Small intestine (tissue), 16 donors: ENCODE measurements at places on chromosomes 1 and 21.

DNA sequence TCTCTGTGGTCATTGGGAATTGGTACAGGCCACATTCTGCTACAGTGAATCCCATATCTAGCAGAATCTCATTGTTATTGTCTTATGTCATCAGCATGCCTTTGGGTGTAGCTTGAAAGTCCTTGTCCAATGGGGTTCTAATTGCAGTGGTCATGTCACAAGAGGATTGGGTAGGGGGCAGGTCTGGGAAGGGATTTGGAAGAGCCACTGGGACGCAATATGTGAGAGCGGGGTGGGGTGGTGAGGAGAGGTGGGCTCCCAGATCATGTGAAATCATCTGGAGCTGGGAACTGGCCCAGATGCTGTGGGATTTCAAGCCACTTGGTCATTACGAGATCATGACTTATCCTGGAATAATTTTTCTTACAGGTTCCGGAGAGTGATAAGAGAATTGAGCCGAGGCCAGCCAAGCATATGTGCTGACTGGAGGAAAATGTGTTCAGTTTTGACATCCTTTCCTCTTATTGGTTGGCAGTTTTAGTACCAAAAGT, 16.3 kb downstream of the CNIH3 start:
- DNase-seq = no peak

GRCh38 chr1:103783944-103784377, 34.3 kb downstream of the AMY1C start:
- no peak for DNase-seq

GRCh38 chr1:187817782-187818181, 989.0 kb downstream of the PLA2G4A start:
- DNase-seq = no peak

DNA sequence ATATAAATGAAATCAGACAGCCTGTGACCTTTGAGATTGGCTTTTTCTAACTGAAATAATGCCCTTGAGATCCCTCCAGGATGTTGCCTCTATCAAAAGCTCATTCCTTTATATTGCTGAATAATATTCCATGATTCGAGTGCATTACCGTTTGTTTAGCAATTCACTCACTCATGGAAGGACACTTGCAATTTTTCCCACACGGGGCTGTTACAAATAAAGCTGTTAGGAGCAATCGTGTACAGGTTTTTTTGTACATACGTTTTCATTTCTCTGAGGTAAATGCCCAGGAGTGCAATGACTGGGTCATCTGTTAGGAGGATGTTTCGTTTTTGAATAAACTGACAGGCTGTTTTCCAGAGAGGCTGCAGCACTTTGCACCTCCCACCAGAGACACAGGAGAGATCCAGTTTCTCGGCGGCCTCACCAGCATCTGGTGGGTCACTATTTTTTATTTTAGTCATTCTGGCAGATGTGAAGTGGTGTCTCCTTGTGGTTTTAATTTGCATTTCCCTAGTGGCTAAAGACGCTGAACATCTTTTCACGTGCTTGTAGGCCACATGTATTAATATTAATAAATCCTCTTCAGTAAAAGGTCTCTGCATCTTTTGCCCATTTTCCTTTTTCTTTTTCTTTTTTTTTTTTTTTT, 11.0 kb downstream of the PRDM15 start:
- DNase-seq = no peak

- no peak for DNase-seq
Observed at GRCh38 chr1:53368314-53369033, 40.6 kb upstream of the LRP8 start.

- DNase-seq = no peak
Observed at GRCh38 chr1:14626869-14627607, 28.6 kb downstream of the KAZN start.

GRCh38 chr1:201946224-201946908, at the start of gene LMOD1:
Gene LMOD1, minus strand, starts transcription at chr1:201946548. Its CDS starts 208 bp downstream, at chr1:201946340.
- peak; percentile 64 for DNase-seq

DNA sequence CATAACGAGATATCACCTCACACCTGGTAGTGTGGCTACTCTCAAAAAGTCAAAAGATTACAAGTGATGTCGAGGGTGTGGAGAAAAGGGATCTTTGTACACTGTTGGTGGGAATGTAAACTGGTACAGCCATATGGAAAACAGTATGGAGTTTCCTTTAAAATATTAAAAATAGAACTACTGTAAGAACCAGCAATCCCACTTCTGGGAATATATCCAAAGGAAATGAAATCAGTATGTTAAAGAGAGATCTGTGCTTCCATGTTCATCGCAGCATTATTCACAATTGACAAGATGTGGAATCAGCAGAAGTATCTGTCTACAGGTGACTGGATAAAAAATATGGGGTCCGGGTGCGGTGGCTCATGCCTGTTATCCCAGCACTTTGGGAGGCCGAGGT, 7.6 kb upstream of the PIK3C2B start:
- no peak for DNase-seq

DNA sequence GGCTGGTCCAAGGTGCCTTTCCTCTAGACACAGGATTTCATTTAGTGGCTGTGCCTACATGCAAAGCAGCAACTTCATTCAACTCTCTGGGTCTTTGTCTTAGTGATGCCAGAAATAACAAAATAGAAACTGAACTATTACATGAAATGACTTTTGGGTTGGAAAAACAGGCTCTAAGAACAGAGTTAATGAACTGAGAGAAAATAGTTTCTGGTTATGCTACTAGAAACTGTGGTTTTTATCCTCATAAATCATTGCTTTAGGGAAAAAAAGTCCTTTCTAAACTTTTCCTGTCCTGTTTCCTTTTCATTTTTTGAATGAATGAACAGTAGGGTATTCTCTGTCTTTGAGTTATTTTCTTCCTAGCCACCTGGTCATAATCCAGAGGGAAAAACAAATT, 424.0 kb downstream of the KIF26B start:
- DNase-seq = no peak

GRCh38 chr1:94793296-94793656, 26.9 kb upstream of the SLC44A3 start:
- no peak for DNase-seq

DNA sequence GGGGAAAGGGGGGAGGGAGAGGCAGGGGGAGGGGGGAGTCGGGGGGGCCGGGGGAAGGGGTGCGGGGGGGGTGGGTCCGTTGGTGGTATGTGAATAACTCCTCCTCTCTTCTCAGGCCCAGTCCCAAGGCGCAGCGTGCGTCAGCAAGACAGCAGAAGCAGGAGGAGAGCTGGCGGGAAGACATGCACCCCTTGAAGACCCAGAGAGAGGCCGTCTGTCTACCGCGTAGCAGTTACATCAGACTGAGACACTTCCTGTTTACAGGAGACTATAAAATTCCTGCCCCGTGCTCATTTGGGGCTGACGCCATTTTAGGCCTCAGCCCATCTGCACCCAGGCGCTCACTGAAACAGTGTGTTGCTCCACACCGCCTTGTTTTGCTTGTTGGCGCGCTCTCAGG, 55.3 kb downstream of the SETD4 start:
- no peak for DNase-seq

GRCh38 chr1:201703621-201704438, 125.1 kb upstream of the IPO9 start:
- peak; percentile 76 for DNase-seq

DNA sequence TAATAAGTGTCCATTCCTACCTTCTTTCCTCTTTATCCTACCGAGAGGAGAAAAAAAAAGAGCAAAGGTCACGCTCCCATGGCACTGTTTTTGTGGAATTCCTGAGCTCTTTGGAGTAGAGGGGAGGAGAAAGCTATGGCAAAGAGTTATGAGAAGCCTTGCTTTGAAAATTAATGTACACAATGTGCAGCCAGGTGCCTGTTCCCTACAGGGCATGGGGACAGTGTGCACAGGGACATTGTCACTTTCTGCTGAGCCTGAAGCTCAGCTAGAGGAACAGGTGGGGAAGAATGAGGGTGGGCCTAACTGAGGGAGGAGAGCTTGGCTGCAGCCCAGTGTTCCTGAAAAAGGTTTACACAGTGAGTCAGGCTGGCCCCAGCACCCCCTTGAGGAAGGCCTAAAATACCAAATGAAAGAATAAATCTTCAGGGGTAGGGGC, 66.1 kb downstream of the PLXNA2 start:
- DNase-seq = peak; percentile 30

GRCh38 chr1:160164121-160164520, 12.7 kb downstream of the ATP1A4 start:
- no peak for DNase-seq

DNA sequence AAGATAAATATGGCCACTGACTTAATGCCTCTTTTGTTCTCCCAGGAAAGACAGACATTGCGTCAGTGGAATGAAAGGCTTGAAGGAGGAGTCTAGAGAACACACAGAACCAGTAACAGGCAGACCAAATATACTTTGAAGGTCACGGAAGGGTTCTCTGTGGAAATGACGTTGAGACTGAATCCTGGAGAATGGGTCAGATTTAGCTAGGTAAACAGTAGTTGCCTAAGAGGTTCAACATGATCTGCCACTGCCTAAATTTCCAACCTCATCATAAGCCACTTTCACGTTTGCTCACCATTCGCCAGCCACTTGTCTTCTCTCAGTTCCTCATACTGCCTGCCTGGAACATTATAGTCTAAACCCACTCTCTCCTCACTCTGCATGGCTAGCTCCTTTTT, 20.5 kb downstream of the PLA2G4A start:
- DNase-seq = no peak

GRCh38 chr1:245762396-245762910, 607.7 kb downstream of the KIF26B start:
- no peak for DNase-seq

DNA sequence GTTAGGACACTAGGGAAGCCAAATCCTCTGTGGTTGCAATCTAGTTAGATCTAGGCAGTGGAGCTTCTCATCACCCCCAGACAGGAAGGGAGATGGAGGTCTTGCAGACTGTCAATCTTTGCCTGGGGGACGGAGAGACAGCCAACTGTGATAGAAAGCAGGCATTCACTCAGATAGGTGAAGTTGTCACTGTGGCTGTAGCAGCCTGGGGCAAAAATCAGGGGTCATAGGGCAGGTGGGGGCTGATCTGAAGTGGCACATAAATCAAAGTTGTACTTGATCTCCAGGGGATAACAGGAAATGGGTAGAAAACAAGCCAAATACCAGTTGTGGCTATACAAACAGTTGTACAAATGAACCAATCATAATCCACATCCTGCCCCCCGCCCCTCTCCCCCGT, 620.9 kb upstream of the USP24 start:
- DNase-seq = no peak

DNA sequence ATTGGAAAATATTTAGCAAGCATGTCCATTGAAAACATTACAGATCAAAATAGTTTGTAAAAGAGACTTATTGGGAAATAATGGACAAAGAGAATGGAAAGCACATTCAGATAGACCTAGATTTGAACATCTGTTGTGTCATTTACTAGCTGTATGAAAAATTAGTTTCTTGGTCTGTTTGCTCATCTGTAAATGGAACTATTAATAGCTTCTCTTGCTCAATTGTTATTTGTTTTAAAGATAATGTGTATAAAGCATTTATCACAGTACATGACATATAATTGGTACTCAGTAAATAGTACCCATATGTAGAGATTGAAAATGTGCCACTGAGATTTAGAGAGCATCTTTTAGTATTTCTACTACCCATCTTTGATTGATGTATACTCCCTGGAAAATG, 25.9 kb downstream of the RPAP2 start:
- no peak for DNase-seq

- DNase-seq = no peak
Observed at GRCh38 chr21:40840401-40841125, 6.4 kb downstream of the DSCAM start.

- no peak for DNase-seq
Observed at GRCh38 chr1:17603091-17603841, 63.8 kb downstream of the ARHGEF10L start.

GRCh38 chr1:44707112-44707881, 23.7 kb downstream of the RNU5D-1 start:
- DNase-seq = no peak

DNA sequence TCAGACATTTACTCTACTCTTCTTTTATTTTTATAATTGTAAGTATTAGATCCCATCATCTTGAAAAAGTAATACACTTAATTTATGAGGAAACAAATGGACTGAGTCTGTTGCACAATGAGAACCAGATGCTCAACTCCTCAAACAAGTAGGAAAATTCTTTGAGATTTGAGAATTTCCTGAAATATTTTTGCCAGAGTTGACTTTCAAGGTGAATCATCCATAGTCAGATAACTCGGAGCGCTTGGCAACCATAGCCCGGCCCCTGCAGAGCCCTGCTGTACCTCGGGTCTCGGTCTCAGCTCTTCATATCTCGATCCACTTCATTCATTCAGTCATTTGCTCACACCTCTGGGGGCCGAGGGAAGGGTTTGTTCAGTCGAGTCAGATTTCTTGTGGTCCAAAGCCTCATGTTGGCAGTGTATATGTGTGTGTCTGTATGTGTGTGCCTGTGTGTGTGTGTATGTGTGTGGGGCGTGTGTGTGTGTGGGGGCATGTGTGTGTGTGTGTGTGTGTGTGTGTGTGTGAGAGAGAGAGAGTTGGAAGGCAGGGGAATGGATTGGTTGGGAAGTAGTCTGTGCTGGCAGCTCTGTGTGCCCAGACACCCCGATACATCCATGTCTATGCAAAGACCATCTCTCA, 18.1 kb upstream of the PCP4 start:
- no peak for DNase-seq

DNA sequence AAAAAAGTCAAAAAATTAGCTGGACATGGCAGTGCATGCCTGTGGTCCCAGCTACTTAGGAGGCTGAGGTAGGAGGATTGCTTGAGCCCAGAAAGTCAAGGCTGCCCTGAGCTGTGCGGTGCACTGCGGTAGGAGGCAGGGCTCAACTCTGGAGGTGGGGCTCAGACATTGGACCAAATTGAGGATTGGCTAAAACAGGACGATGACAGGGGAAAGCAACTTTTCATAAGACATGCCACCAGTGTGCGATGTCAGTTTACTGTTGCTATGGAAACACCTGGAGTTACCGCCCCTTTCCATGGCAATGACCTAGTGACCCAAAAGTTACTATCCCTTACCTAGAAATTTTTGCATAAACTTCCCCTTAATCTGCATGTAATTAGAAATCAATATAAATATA, 85.3 kb downstream of the DISP3 start:
- DNase-seq = no peak

- DNase-seq = no peak
Observed at GRCh38 chr1:28573564-28573963, 18.5 kb upstream of the RAB42 start.

- no peak for DNase-seq
Observed at GRCh38 chr1:230163205-230163604, 96.2 kb downstream of the GALNT2 start.

- no peak for DNase-seq
Observed at GRCh38 chr1:59308839-59309238, 11.9 kb downstream of the FGGY start.

DNA sequence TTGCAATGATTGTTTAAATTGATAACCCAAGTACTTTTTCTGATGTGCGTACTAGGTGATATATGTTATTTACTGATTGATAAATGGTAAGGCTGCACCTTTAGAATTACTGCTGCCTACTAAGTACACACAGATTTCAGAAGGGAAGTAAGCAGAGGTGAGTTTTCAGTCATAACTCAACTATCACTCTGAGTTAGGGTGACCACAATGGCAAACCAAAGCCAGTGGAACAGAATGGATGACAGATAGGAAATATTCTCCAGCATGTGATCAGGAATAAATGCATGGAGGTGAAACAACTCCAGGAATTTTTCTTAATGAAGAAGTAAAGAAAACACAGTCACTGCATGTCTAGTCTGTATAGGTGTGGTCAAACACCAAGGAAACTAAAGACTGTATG, 7.5 kb upstream of the KCNJ15 start:
- no peak for DNase-seq

GRCh38 chr21:45328198-45329091, 40.8 kb upstream of the POFUT2 start:
- no peak for DNase-seq

GRCh38 chr1:226634611-226635246, 86.2 kb downstream of the STUM start:
- DNase-seq = no peak

- DNase-seq = peak; percentile 69
Observed at GRCh38 chr1:209823143-209824041, 4.4 kb upstream of the UTP25 start.
